ENCODE measurements at places on chromosomes 2 and 18.

DNA sequence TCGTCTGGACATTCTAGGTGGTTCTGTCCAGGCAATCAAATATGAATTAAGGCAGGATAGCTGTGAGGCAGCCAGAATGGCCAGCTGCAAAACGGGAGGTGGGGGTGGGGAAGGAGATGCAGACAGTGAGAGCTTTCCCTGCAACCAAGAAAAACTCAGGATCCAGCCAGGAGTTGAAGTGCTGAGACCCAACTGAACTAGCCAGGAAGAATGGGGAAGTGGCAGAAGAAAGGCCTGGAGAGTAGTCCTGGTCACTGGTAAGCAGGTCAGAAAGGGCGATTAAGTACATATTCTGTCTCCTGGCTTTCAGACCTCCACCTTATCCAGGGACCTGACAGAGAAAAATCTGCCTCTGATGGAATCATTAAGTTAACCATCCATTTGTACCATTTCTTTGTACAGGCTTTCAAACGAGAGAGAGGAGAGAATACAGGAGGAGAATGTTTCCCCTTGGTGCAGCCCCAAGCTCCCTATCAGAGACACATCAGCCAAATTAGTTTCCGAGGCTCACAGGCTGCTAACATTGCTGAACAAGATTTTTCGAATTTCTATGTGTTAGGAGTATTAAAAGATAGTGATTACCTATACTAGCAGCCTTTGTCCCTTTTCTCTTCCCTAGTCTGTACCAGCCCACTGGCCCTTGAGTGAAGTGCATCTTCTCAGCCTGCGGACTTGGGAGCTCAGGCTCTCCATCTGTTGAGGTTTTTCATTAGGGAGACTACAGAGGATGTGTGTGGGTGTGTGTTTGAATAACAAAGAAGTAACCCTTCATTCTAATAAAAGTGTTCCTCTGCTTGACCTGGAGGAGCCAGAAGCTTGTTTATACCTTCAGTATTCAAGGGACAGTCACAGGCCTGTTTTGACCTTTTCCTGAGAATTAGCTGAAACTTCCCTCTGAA, 12.5 kb upstream of the HOXD1 start:
- no peak for DNase-seq

- DNase-seq: no peak
Observed at GRCh38 chr2:169822785-169823392, 1.8 kb downstream of the METTL5 start.

- no peak for DNase-seq
Observed at GRCh38 chr2:18346344-18346743, 214.1 kb downstream of the RDH14 start.

- no peak for DNase-seq
Observed at GRCh38 chr2:159034713-159035112, 66.3 kb downstream of the TANC1 start.

DNA sequence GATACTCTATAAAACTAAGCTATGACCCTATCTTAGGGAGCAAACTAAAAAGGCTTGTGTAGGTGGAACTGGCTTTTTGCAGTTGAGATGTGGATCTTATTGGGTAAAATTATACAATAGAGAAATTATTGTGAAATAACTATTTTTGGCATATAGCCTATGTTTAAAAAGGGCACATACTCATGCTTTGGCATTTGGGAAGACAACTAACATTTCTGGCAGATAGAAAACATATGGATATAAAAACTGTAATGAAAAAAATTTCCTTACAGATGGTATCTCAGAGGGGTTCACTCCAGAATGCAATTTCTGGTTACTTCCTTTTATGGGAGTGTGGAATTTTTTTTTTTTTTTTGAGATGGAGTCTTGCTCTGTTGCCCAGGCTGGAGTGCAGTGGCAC, 120.1 kb upstream of the CCDC195 start:
- DNase-seq: no peak

- DNase-seq: no peak
Observed at GRCh38 chr2:32836933-32837332, 109.8 kb upstream of the LTBP1 start.

GRCh38 chr2:98253461-98254070, 92.7 kb upstream of the CNGA3 start:
- DNase-seq: no peak

GRCh38 chr2:167987558-167987957, 259.8 kb downstream of the STK39 start:
- no peak for DNase-seq

Measured in CD4-positive, alpha-beta T cell treated with Interferon gamma for 1 hour (primary cell).